ENCODE measurements at places on chromosomes 1 and 21.

DNA sequence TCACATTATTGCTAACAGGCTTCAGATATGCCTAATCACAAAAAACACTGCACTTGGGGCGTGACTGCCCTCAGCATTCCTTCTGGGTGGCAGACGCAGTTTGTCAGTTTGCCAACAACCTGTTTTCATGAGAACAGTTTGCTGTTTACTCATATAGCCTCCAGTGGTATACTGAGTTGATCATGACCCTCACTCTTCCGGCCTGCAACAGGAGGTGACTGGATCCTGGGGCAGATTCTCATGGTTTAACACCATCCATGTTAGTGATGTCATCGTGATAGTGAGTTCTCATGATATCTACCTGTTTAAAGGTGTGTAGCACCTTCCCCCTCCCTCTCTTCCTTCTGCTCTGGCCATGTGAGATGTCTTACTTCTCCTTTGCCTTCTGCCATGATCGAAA is 555.2 kb downstream of the PLPP3 start:
- DNase-seq = no peak

GRCh38 chr1:208100906-208101305 is 143.3 kb downstream of the PLXNA2 start:
- peak; percentile 24 for DNase-seq

DNA sequence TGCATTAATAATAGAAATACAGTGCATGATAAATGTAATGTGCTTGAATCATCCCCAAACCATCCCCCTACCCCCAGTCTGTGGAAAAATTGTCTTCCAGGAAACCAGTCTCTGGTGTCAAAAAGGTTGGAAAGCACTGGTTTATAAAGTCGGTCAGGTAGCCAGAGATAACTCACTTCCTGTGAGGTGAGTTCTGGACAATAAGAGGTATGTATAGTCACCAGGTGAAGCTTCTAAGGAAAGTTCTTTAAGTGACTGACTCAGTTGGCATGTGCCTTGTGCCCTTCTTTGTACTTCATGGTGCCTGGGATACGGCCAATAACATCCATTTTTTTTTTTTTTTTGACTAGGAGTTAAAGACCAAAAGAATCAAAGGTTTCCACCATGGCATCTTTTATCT is 103.7 kb downstream of the GPATCH2 start:
- no peak for DNase-seq

DNA sequence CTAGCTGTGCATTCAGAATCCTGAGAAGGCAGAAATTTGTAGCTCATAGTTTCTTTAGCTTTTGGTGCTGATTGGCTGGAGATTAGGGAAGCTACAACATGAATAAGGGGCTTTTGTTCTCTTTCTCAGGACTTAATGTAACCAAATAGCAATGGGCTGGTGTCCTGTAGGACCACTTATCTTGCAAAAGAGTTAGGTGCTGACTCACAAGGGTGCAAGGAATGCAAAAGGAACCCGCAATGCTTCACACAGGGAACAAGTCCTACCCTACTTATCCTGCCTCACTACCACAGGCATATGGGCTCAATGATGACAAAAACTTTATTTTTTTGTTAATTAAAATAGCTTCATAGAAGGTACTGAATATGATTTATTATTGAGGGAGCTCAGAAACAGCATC is 541.5 kb downstream of the AMY1C start:
- DNase-seq = no peak

GRCh38 chr1:12666141-12666735 is 22.4 kb downstream of the AADACL4 start:
- DNase-seq = no peak

DNA sequence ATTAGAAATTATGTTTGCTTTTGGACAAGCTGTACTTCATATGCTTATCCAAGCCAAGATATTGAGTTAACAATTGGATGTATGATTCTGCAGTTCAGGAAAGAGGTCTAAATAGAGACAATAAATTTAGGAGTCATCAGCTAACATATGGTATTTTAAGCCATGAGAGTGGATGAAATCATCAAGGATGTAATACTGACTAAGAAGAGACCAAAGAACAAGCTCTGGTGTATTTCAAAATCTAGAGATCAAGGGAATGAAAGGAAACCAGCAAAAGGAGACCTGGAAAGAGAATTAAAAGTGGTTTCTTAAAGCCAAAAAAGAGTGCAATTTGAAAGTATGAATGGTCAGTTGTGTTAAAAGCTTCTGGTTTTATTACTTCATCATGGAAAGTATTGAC is 183.6 kb upstream of the BEND5 start:
- no peak for DNase-seq

DNA sequence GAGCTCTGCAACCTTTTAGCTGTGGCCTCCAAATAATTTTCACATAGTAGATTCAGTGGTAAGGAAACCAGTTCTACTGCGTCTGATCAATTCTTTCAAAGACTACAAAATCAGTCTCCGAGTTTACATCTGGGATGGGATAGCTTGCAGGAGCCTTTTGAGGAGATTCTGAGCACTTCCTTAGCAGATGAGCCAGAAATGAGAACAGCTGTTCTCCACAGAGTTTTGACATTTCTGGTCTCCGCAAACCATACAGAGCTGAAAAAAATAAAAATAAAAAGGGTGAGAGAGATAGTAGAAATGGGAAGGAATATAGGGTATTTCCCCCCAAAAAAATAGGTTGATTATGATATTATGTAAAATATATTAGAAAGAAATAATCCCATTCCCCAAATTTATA is 119.3 kb downstream of the LYPLAL1 start:
- no peak for DNase-seq

DNA sequence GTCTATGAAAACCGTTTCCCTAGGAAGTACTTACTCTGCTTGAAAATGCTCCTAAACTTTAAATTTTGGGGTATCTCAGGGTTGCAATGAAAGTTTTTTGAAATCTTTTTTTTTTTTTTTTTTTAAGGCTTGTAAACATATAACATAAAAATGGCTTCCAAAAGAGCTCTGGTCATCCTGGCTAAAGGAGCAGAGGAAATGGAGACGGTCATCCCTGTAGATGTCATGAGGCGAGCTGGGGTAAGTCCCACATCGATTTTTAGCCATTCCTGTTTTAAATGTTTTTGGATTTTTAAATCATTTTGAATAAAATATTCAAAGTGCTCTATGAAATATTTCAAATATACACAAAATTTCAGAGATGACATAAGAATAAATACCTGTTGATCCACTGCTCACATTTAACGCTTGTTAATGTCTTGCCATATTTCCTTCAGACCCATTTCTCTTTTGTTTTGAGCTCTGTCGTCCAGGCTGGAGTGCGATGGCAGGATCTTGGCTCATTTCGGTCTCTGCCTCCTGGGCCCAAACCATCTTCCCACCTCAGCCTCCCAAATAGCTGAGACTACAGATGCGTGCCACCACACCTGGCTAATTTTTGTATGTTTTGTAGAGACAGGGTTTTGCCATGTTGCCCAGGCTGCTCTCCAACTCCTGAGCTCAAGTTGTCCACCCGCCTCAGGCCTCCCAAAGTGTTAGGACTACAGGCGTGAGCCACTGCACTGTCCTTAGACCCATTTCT is 1.3 kb downstream of the PARK7 start:
- no peak for DNase-seq

- DNase-seq = no peak
Observed at GRCh38 chr1:151711044-151711800, 5.4 kb downstream of the CELF3 start.

- no peak for DNase-seq
Observed at GRCh38 chr1:203649551-203649998, 22.9 kb downstream of the ATP2B4 start.

DNA sequence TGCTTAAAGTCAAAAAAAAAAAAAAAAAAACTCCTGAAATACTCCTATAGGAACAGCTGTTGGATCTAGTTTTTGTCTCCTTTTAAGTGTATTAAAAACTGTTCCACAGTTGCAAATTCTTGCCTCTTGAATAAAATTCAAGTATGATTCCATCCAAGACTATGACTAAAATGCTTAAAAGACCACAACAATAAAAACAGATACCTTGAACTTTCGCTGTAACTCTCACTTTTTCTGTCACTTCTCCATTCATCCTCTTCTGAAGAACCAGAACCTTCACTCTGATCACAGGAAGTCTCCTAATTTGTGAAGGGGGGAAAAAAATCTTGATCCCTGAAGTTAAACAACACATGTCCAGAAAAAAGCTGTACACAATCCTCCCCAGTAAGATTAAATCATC is 55.0 kb upstream of the PSMG1 start:
- peak; percentile 3 for DNase-seq

DNA sequence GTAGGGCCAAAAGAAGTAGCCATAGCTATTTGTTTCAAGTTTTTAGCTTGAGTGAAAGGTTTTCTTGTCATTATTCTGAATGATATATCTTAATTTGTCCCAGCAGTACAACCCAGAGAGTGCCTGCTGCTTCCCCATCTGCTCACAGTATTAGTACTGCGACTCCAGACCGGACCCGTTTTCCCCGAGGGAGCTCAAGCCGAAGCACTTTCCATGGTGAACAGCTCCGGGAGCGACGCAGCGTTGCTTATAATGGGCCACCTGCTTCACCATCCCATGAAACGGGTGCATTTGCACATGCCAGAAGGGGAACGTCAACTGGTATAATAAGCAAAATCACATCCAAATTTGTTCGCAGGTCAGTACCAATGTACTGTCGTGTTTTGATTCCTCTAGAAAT is 37.2 kb upstream of the C1orf115 start:
- DNase-seq = no peak

- no peak for DNase-seq
Observed at GRCh38 chr1:145961425-145962156, 2.8 kb downstream of the ANKRD34A start.

DNA sequence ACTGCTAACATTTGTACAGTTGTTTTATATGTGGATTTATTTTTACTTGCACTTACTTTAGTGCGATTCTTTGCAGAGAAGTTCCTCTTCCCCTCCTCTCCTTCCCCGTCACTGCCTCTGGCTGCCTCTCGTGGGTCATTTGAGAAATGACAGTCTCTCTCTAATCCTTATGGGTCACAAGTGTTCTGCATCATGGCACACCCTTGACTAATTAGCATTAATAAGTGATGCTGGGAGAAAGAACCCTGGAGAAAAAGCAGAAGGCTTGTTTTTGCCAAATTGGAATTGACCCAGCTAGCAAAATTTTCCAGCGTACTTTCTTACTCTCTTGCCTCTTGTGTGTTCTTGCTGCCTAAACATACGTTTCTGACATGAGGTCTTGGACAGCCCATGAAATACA is 301.2 kb downstream of the DUSP10 start:
- DNase-seq = no peak

- DNase-seq = peak; percentile 64
Observed at GRCh38 chr1:156480411-156481192, 20.0 kb downstream of the MEF2D start.

- peak; percentile 56 for DNase-seq
Observed at GRCh38 chr1:228781161-228781808, 46.0 kb downstream of the RHOU start.

- no peak for DNase-seq
Observed at GRCh38 chr1:45586769-45587168, 2.9 kb downstream of the NASP start.

GRCh38 chr1:165842023-165842670 is 14.7 kb downstream of the UCK2 start:
- no peak for DNase-seq

GRCh38 chr1:16093611-16094010 is 20.2 kb upstream of the FAM131C start:
- no peak for DNase-seq

DNA sequence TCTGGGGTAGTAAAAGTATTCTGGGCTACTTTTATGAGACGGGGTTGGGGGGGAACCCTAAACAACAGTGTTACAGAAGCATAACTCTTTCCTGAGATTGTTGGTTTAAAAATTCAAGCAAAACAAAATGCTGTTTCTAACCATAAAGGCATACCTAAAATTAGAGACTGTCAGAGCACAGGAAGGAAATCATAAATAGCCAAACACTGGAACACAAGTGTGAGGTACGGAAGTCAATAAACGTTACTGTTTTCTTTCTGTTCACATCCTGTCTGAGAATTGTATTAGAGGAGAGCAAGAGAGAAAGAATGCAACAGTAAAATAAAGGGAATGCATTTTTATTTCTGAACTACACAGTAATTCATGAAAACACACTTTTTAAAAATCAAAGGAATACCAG is 42.8 kb upstream of the IL12RB2 start:
- no peak for DNase-seq

DNA sequence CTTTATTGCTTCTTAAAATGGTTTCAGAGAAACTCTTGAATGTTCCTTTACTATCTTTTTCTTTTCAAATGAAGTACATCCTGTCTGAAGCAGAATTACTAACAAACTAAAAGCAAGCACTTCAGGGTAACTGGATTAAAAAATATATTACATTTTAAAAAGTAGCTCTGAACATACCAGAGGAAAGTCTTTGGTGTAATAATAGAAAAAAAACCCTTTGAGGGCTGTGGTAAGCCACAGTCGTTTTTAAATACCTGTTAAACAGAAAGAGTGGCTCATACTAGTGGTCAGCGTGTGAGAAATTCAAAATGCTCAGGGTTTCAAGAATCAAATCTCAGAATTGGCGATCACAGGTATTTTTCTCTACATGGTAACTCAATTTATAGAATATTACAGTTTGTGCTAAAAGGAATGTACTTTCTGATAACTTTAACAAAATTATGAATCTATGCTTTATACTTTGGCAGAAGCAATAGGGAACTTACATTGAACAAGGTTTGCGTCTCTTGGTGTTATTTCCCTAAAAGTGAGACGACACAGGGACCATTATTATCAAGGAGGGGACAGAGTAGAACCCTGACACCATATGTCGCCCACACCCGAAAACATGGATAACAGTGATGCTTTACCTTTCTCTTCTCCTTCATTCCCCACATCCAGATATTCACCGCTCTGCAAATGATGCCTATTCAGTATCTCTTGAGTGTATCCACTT is 97.0 kb upstream of the DPH5 start:
- no peak for DNase-seq

DNA sequence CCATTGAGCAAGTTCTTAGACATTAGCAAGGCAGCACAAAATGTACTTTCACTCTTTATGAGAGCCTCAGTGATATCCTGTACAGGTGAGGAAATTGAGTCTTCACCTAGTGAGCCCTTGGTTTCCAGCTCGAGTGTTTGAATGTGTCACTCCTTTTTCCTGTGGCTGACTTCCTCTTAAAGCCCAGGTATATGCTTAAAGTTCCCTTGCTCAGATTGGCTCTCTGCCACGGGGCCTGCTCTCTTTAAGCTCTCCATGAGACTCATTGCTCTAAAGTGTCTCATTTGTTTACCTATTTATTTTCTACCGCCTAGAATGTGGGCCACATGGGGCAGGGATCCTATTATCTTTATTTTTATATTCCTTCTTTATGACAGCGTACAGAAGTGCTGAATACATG is 324.9 kb downstream of the SIPA1L2 start:
- no peak for DNase-seq

GRCh38 chr1:77986810-77987209 is 7.9 kb upstream of the FUBP1 start:
- DNase-seq = no peak
